Activated T-helper 1 cell treated with anti-CD3 and anti-CD28 coated beads, Interleukin-2, amount 50 U/mL, for 16 hours (primary cell): ENCODE measurements at places on chromosomes 4 and X.

- no peak for DNase-seq
Observed at GRCh38 chr4:76023389-76023788, at the start of gene CXCL10. CXCL10 (minus strand) TSS chr4:76023497; CDS start chr4:76023431, 66 bp downstream.

DNA sequence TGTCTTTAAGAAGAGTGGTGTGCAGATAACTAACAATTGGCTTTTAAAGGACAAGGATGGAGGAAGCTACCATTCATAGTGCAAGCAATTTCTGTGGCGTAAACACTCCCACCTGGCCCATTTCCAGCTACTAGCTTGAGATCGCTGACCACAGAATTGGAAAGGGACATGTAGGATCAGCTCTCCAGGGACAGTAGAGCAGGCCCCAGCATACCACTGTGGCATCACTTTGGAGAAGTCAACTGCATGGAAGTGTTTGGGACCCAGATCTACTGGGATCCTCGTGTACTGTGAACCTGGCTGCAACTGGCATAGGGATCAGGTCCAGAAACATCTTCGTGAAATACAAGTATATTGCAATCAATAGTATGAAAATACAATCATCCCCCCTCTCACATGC is 515.0 kb downstream of the INPP4B start:
- no peak for DNase-seq

DNA sequence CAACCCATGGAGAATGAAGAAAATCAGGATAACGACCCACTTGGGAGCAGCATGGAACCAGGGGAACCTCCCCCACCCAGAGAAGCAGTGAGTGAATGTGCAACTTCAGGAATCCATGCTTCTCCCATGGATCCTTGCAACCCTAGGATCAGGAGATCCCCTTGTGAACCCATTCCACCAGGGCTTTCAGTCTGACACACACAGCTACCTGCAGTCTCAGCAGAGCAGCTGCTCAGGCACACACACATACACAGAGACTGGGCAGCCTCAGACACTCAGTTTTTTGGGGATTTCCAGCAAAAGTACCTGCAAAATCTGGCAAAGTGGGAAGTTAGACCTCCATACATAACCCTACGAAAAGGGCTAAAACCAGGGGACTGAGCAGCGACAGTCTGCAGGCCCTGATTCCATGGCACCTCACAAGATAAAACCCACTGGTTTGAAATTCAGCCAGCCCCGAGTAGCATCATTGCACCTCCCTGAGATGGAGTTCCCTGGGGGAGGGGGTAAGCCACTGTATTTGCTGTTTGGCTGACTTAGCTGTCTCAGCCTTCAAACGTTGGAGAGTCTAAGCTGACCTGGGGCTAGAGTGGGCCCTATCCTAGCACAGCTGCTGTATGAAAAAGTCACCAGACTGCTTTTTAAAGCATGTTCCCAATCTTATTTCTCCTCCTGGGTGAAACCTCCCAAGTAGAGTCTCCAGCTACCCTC is 737.5 kb upstream of the NDST4 start:
- DNase-seq = no peak

GRCh38 chr4:186666252-186666651 is 57.4 kb downstream of the FAT1 start:
- no peak for DNase-seq

GRCh38 chr4:1593458-1593857 is 90.7 kb downstream of the FAM53A start:
- DNase-seq = no peak

DNA sequence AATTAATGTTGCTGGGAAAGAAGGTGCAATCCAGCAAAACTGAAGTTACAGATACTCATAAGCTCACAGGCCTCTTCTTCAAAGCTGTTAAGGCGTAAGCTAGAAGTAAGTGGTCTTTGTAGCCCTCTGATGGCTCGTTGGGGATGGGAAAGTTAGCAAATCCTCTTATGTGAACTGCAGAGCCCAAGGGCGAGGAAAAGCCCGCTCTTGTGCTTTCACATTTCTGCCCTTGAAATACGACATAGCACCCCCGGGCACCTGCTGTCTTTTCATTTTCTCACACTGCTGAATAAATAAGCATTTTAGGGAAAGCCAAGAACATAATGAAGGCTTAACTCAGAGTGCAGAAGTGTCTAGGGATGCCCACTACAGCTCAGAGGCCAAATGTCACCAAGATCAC is 73.1 kb upstream of the SORBS2 start:
- no peak for DNase-seq

DNA sequence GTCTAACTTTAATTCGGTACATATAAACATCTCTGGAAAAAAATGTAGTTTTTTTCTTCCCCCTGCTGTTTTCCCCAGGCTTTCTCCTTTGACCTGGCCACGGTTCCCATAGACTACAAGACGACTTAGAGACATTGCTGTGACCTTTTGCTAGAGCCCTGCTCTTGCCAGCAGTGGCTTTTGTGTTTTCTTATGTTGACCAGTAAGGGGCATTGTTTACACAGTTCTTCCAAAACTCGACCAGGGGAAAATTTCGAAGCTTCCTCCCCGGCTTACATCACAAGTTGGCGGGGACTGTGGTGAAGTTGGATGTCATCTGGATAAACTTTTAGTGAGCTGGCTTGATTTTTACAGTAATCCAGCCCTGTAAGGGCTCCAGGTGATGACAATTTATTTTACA is 9.3 kb downstream of the CCDC160 start:
- no peak for DNase-seq

DNA sequence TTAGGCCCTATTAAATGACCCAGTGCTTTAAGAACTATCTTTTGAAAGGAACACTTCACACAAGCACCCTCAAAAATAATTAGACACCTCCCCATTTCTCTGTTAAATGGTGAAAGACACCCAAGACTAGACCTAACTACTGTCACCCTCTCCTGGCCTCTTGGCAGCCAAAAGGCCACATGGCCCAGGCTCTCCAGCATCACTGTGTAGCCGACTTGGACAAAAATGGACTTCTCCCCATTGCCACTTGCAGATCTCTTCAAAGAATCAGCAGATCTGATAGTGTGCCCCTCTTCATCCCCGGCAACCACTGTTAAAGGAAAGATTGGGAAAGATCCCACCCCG is 2.0 kb downstream of the MID1IP1 start:
- DNase-seq = no peak

- no peak for DNase-seq
Observed at GRCh38 chr4:188299161-188299560, 159.9 kb downstream of the TRIML1 start.

GRCh38 chr4:41156574-41156973 is 57.8 kb downstream of the APBB2 start:
- DNase-seq = no peak
